Glomerular endothelial cell (primary cell): ENCODE measurements at places on chromosomes 7 and 10. TPM values are rescaled to one million over a fixed set of nuclear protein-coding genes. Genes with fewer than 3 reads are reported as not detected.

DNA sequence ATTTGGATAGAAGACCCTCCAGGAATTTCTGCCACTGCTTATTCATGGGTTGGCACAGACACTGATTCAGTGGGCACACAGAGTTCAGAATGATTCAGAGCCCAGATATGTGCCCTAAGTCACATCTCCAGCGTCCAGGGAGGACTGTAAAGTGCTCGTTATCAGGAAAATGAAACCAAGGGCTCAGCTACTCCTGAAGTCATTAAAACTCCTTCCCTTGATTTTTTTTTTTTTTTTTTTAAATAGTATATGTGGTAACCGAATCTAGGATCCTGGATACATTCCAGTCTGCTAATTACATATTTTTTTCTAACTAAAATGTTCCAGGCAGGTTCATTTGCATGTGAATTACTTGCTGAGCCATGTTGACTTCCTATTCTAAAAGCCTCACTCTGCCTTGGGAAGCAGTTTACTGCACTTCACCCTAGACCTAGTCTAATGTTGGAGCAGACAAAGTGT, 34.7 kb downstream of the MET start:
- peak; percentile 52 for DNase-seq

DNA sequence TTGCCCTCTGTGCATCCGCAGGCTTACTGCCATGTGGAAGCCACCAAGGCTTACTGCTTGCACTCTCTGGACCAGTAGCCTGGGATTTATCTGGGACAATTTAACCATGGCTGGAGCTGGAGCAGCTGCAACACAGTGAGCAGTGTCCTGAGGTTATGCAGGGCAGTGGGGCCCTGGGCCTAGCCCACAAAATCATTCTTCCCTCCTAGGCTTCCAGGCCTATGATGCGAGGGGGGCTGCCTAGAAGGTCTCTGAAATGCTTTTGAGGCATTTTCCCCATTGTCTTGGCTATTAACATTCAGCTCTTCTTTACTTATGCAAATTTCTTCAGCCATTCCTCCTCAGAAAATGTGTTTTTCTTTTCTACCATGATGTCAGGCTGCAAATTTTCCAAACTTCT, 313.6 kb upstream of the CDC14C start:
- no peak for DNase-seq

DNA sequence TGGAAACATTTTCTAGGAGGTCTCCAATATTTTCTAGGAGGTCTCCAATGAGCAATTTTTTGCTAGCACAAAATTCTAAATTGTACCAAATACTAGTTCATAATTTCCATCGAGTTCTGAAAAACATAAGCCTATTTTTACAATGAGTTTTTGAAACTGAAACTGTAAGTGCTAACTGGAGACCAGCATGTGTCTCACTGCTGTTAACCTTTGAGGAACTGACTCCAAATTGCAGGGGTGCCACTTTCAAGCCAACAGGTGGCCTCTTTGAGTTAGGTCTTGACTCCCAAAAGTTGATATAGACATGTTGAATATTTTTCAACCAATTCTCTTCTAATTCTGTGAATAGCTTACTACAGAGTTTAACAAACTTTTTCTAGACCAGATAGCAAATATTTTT, 58.8 kb downstream of the CAV1 start:
- no peak for DNase-seq

DNA sequence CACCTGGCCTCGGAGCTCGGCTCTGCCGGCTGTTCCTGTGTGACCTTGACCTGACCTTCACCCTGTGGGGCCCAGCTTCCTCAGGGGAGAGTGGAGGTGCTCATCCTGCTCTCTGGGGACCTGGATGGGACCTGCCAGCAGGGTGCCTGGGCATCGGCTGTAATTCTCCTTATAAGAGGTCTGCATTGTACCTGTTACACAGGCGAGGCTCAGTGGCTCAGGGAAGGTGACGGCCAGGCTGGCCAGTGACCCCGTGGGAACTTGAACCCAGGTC, 29.0 kb downstream of the RET start:
- DNase-seq: no peak

OR6B1 gene
- not detected in 2 replicates for total RNA-seq

FXYD4 gene
- not detected in 2 replicates for total RNA-seq

FAM171A1 gene
- 97.8 and 98.1 TPM in 2 replicates for total RNA-seq

- peak; percentile 34 for DNase-seq
Observed at GRCh38 chr7:131327049-131327625, 539 bp upstream of the MKLN1 start.

GRCh38 chr7:63918986-63919385, 79.7 kb upstream of the ZNF722 start:
- no peak for DNase-seq

GIMAP7 gene
- total RNA-seq: 13.5 and 34.5 TPM in 2 replicates

DNA sequence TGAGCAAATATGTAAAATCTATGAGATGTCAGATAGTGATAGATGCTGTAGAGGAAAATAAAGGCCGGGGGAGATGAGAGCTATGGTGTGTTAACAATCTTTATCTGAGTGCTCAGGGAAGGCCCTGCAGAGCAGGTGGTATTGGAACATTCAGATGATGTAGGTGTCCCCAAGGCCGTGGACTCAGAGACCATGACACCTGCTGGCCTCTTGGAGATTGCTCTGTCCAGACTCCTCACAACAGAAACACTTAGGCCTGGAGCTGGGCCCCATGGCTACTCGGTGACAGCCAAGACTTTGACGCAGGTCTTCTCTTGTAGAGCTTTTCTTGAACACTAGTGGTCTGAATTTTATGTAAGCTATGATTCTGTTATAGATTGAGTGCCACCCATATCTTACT, 13.3 kb downstream of the AKR1E2 start:
- no peak for DNase-seq

GRCh38 chr10:19730167-19730906, 85.9 kb upstream of the PLXDC2 start:
- no peak for DNase-seq

DNA sequence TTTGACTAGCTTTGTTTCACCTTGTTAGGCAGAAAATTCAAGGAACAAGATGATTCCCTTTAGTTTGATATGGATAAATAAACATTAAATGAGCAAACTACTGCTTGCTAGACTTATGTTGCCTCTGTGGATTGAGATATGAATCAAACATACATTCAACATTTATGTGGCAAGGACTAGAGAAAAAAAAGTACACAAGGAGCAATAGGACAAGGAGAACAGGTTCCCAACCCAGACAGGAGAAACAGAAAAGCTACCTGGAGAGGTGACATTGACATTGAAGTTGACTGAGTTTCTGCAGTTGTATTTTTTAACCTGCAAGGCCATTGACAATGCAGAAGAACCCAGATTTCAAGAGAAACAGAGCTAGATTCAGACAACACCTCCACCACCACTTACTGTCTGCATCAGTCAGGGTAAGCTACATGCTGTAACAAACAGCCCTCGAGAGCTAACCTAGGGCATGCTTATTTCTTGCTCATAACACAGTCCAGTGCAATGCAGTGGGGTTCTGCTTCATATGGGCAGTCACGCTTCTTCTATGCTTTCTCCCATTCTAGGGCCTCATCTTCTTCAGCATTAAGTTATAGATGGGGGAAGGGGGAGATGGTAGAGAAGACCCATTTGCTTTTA, 180.9 kb upstream of the LYZL1 start:
- DNase-seq: no peak

GRCh38 chr10:76543655-76544054, 1094.0 kb downstream of the KCNMA1 start:
- no peak for DNase-seq

DMTF1 gene
- 25.7 and 51.2 TPM in 2 replicates for total RNA-seq

DNA sequence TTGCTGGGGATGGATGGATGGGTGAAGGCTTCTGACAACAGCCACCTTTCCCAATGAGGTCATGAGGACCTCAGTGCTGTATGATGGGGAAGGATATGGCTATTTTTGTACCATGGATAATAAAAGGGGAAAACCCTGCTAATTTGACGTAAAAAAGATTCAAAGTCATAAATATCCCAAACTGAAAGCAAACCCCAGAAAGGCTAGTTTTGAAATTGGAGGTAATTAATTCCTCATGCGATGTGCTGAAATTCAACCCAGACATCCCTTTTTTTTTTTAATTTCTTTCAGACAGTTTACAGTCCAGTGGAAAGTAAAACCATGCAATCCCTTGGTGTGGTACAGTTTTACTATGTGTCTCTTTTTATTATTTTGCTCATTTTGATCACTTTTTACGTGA, 254.5 kb upstream of the BMPER start:
- no peak for DNase-seq

GRCh38 chr7:149719050-149719899, 54.1 kb downstream of the ZNF467 start:
- no peak for DNase-seq

DNA sequence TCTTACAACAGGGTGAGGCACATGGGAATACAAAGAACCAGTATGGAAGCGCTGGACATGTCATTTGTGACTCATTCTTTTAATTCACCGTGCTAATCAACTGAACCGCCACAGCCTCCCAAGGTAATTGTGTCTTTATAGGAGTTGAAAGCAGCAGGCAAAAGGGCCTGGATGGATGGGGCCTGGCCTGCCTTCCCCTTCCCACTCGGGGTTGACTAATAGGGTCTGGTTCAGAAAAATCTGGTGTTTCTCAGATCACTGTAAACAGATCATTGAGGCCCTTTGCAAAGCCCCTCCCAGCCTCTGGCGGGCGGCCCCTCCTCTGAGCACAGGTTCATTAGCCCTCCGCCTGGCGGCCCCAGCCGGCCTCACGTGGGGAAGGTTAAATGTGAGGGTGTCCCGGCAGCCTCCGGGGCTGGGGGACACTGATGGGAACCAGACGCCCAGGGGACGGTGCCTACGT, 100.8 kb downstream of the EBF3 start:
- no peak for DNase-seq

- no peak for DNase-seq
Observed at GRCh38 chr10:69275444-69275843, 2.9 kb upstream of the HK1 start.

- no peak for DNase-seq
Observed at GRCh38 chr7:155644971-155645509, 579 bp downstream of the RBM33 start.

DNA sequence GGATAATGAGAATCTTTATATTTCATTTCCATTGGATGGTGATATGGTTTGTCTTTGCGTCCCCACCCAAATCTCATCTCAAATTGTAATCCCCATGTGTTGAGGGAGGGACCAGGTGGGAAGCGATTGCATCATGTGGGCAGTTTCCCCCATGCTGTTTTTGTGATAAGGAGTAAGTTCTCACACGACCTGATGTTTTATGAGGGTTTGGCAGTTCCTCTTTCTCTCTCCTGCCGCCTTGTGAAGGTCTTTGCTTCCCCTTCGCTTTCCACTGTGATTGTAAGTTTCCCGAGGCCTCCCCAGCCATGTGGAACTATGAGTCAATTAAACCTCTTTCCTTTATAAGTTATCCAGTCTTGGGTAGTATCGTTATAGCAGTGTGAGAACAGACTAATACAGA, 59.4 kb downstream of the MTPN start:
- DNase-seq: no peak

- no peak for DNase-seq
Observed at GRCh38 chr7:150937848-150938561, 40.1 kb downstream of the KCNH2 start.

- no peak for DNase-seq
Observed at GRCh38 chr7:2299870-2300512, 14.2 kb downstream of the SNX8 start.

GRCh38 chr10:79090134-79090803, 21.5 kb downstream of the ZMIZ1 start:
- DNase-seq: no peak

CRYGN gene
- total RNA-seq: not detected in 2 replicates

DNA sequence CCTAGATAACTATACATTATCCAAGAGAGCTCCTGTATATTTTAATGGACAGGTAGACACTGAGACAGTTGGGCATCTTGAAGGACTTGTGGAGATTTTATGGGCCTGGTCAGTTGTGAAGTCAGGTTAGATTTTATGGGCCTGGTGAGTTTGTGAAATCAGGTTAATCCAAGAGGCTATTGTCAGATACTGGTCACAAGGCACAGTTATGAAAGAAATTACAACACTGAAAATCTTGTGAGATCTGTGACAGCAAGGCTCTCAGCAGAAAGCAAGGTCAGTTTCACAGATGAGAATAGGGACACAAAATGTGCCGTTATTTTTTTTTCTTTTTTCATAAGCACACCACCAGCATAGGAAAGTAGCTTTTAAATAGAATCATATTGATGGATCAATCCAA, 167.6 kb downstream of the VTI1A start:
- DNase-seq: no peak

- DNase-seq: no peak
Observed at GRCh38 chr10:129098517-129098916, 368.5 kb upstream of the MGMT start.

WDFY4 gene
- 0.41 and 1.1 TPM in 2 replicates for total RNA-seq

DNA sequence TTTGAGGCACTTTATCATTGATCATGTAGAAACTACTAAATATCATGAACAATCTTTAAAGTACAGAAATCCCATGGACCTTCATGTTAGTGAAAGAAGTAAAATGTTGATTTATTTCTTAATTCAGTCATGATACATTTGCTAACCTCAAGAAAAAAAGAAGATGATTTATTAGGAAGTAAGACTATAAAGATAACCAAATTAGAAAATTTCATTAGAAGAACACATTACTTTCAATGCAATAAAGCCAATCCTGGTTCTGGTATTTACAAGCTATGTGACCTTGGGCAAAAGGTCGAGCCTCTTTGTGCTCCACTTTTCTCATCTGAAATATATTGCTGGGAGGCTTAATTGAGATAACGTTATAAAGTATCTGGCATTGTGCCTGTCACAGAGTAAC, 365.0 kb downstream of the KIF20B start:
- no peak for DNase-seq

- no peak for DNase-seq
Observed at GRCh38 chr10:11290156-11290890, 272.7 kb downstream of the CELF2 start.

DNA sequence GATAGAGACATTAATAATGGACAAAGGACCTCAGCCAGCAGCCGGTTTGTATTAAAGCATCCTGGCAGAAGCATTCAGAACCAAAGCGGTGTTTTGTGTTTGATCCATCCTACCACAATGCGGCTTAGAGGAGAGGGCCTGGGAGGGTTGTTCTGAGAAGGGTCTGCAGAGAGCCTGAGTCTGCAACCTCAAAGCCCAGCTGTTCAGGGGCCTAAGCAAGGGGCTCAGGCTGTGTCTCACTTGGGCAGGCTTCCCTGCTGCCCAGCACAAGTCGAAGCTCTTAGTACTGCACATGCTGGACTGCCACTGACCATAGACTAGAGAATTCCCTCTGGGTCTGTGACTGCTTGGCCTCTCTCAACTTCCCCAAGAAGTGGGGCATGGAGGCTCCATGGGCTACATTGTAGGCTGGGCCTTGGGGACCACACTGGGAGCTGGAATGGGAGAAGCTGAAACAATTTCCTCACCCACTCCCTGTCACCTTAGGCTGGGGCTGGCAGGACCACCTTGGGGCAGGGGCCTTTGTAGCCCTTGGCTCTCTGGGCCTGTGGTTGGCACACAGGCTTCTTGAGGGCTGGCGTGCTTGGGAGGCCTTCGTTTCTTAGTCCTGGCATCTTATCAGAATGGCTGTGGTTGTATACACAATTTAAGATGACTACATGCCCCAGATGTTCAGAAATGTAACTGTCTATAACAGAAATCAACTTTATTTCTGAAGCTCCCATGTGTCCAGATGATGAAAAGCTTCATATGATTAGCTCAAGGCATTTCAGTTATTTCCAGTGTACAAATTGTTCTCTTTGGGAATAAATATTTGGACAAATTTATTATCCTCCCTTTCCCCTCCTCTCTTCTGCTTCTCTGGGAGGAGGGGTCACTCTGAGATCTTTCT, 44.5 kb downstream of the LRRC18 start:
- no peak for DNase-seq

OR2A12 gene
- total RNA-seq: not detected in 2 replicates

GRCh38 chr10:79984851-79985250, 35.9 kb upstream of the SFTPD start:
- DNase-seq: no peak

GRCh38 chr10:86443936-86444335, 77.3 kb upstream of the GRID1 start:
- DNase-seq: no peak

MET gene
- total RNA-seq: 24.2 and 24.4 TPM in 2 replicates
